Stimulated activated CD4-positive, alpha-beta T cell treated with anti-CD3 and anti-CD28 coated beads, TNF-alpha, amount 100 ng/mL, for 4 hours (primary cell): ENCODE measurements at places on chromosomes 2 and 18.

GRCh38 chr18:76384861-76385680 lies 110.0 kb downstream of the ZNF516 start:
- no peak for DNase-seq

DNA sequence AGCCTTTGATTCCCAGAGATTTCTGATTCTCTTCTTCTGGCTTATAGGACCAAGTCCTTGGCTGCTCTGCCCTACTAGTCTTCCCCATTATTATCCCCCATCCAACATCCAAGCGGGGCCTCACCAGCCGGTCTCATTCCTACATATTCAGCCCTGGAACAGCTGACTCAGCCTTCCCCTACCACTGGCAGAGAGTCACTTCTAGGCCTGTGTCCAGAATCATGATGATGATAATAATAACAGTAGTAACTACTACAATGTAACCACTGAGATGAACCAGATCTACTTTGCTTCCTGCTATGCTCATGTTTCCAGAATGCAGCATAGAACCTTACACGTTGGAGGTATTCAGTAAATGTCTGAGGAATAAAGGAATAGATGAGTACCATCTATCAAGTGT lies 295.2 kb downstream of the SRBD1 start:
- no peak for DNase-seq

GRCh38 chr2:217753460-217754200 lies 249.2 kb downstream of the TNS1 start:
- DNase-seq = no peak

DNA sequence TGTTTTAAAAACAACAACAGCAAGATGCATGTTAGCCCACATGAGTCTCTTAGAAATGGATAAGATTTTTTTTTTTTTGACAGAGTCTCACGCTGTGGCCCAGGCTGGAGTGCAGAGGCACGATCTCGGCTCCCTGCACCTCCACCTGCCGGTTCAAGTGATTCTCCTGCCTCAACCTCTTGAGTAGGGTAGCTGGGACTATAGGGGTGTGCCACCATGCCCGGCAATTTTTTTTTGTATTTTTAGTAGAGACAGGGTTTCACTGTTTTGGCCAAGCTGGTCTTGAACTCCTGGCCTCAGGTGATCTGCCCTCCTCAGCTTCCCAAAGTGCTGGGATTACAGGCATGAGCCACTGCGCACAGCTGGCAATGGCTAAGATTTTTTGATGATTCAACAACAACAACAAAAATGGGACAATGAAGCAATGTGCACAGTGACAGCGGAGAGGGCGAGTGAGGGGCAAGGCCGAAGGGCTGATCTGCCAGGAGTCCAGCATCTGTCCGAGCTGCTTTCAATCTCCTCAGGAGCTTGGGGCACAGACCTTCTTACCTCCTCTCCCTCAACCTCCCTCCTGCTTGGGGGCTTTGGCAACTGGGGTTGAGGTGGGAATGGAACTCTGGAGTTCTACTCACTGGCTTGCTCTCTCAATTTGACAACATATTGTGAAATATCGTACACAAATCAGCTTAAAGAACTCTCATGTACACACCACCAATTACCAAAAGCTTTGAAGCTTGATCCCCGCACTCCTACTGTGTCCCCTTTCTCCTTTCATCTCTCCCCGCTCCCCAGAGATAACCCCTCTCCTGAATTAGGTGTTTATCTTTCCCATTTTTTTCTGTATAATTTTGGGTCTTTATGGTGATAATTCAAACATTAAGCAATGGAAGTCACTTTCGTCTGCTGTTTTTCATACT lies 3.4 kb downstream of the ABCG8 start:
- DNase-seq = no peak

GRCh38 chr2:120227111-120227991 lies 4.2 kb upstream of the TMEM185B start:
- no peak for DNase-seq

DNA sequence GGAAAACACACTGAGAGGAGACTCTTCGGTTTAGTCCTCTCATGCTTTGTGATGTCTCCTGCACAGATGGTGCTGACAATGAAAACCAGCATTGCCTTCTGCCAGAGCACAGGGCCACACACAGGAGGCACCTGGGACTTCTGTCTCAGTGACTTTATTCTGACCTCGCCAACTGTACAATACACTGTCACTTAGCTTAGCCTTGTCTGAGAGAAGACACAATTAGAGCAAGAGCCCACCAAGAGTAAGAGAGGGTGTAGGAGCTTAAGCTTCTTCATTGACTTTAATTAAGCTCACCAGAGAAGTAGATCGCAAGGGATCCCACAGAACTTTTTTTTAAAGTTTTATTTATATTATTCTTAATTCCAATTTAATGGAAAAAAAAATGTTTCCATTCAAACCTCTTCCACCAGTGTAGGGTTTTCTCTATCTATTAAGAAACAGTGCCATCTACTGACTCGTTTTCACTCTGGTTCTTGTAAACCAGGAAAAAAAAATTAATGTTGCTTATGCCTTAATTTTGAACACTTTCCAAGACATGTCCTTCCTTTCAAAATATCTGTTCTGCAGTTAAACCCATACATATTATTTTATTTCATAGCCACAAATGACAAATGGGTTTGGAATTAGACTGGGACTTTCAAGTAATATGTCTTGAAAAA lies 42.4 kb upstream of the DDX18 start:
- no peak for DNase-seq

DNA sequence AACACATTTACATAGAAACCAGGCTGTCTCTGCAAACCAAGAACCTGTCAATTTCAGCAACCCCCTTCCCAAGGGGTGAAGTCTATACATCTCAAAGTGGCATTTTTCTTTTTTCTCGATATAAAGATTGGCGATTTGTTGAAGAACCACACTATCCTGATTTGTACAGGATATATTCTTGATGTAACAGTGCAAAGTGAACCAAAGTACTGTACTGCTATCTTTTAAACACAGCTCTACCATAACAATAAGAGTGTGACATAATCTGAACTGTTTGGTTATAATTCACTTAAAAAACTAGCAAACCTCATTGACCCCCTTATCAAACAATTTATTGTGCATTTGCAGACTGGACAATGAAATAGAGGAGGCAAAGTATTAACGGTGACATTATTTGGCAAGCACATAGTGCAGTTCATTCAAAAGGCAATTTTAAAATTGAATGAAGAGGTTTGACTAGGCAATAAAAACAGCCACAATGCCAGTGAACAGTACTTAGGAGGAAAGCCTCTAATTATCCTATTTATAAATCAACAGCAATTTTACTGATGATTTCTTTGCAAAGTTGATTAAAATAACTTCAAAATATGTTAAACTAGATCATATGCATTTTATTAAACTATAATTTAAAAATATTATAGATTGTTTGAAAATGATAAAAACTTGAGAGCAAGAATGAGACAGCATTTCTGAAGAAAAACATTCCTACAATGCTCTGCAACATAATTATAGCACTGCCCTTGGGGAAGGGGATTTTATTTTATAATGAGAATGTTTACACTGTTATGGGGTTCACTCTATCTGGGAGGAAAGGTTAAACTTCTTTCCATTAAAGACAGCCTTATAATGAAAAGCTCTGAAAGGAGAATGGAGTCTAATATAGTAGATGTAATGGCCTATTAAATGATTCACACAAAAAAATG lies 440.9 kb downstream of the ZEB2 start:
- DNase-seq = no peak

DNA sequence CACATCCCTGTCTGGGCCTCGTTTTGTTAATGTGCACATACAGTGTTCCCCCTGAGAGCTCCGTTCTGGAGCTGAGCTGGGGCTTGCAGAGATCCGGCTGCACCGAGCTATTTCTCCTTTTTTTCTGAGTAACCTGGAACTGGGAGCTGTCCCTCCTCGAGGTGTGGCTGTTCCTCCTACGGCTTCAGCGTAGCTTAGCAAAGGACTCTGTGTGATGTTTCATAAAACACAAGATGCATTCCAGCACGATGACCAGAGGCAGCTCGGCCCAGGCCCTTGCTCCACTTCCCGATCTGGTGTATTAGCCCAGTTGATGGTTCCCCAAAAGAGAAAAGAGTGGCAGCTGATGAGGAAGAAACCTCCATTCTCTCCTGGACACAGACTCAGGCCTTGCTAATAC lies 103.0 kb downstream of the FAM210A start:
- DNase-seq = no peak

GRCh38 chr2:23454501-23455120 lies 69.6 kb downstream of the KLHL29 start:
- DNase-seq = no peak
